NCI-H510A (cell line): ENCODE measurements at places on chromosomes 16 and 17.

GRCh38 chr17:52027081-52027480 lies 131.4 kb downstream of the CA10 start:
- no peak for DNase-seq

- DNase-seq = no peak
Observed at GRCh38 chr17:9676820-9677310, 31.5 kb downstream of the USP43 start.

- no peak for DNase-seq
Observed at GRCh38 chr17:16439811-16440351, 24.5 kb downstream of the TRPV2 start.

DNA sequence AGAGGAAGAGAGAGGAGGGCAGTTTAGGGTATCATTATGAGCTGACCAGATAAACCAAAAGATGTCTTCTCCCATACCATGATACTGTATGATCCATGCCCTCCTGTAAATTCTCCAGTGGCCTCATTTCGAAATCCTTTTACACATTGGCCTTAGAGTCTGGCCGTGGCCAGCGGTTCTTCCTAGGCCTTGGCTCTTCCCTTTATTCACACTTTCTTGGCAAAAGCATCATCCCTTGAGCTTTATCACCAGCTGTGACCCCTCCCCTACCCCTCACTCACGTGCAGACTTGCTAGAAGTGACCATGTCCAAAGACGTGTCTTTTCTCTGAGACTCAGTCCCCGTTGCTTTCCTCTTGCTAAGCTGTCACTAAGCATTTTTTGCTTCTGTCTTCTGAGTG lies 22.8 kb downstream of the KATNIP start:
- DNase-seq = no peak

DNA sequence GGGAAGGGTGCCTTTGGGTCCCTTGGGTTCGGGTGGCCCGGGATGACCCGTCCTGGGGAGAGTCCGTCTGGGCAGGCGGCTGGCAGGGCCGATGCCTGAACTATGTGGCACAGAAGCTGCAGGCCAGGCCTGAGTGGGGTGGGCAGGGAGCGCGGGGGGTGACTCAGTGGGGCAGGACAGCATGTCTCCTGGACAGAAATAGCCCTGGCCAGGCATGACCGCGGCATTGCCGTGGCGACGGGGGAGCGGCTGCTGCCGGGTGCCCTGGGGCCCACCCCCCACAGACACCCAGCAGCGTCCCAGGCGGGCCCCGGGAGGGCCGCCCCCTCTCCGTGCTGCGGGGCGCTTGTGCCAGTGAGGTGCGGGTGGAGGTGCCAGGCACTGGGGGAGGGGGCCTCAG lies 1.8 kb upstream of the C1QTNF8 start:
- DNase-seq = no peak

- no peak for DNase-seq
Observed at GRCh38 chr16:69680358-69680757, 46.0 kb downstream of the NQO1 start.

DNA sequence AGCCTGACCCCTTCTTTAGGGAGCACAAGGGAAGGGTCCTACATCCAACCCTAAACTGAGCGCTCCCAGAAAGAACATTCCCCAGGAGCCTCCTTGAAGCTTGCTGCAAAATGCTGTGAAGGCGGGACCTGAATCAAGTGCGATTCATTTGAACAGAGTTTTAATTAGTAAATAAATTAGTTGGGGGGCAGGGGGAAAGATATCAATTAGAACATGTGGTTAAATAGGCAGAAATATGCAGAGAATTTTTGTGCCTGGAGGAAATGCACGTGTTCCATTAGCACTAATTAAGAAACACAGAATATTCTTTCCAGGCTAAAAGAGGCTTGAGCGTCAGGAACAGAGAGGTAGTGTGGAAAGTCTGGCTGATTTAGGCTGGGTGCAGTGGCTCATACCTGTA lies 38.5 kb upstream of the SHISA9 start:
- no peak for DNase-seq

DNA sequence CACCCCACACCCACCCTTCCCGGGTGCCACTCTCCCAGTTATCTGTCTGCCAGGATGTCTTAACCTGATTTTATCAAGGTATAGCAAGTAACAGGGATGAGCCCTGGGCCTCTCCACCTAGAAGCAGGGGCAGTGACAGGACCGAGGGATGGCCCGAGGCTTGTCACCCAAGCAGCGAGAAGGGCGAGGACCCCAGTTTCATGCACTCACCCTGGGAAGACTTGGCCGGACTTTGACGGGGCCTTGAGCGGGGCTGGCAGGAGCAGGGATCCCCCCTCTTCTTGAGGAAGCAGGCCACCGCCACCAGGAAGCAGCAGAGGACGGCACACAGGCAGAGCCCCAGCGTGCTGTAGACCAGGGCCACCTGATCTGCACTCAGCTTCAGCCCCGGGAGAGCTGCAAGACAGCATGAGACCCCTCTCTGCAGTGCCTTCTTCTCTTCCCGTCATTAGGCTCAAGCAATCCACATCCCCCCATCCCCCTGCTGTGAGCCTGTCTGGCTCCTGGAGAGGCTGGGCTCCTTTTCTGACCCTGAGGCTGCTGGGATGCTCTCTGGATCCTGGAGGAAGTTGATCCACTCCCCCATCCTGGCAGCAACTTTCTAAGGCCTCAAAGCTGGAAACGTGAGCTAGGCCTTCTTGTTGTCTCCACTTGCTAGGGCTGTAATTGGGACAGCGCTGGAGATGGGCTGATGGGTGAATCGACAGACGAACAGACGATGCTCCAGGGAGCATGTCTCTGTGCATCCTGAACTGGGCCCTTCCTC lies 31.6 kb downstream of the TNFRSF13B start:
- DNase-seq = no peak

GRCh38 chr17:48522031-48522653 lies 8.7 kb downstream of the HOXB1 start:
- DNase-seq = peak; percentile 85

GRCh38 chr16:11429823-11430222 lies 84.6 kb downstream of the RMI2 start:
- DNase-seq = no peak

DNA sequence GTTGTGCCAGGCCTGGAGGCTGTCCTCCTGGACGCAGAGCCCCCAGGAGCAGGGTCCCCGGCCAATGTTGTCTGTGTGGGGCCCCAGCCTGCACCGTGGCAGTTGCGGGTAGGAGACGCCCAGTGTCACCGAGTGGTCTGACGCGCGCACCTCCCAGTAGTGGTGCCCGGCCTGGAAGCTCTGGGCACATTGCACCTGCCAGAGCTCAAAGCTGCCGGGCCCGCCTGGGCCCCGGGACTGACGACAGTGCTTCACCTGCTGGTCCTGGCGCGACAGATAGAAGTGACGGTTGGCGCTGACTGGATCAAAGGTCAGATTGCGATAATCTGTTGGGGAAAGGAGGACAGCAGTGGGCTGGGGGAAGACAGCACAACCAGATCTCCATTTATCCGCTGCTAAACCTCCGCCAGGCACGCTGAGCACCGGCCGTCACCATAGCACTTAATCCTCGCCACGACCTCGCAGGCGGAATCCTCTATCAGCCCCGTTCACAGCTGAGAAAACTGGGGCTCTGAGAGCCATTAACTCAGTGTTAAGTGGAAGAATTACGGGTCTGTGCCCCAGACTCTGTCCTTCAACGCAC lies 5.6 kb downstream of the TRIM65 start:
- no peak for DNase-seq

GRCh38 chr17:38598536-38598935 lies 7.2 kb downstream of the SRCIN1 start:
- DNase-seq = peak; percentile 93

- no peak for DNase-seq
Observed at GRCh38 chr16:3664187-3664896, 9.9 kb downstream of the DNASE1 start.

GRCh38 chr17:64063766-64064224 lies 43.4 kb upstream of the ICAM2 start:
- DNase-seq = peak; percentile 60

DNA sequence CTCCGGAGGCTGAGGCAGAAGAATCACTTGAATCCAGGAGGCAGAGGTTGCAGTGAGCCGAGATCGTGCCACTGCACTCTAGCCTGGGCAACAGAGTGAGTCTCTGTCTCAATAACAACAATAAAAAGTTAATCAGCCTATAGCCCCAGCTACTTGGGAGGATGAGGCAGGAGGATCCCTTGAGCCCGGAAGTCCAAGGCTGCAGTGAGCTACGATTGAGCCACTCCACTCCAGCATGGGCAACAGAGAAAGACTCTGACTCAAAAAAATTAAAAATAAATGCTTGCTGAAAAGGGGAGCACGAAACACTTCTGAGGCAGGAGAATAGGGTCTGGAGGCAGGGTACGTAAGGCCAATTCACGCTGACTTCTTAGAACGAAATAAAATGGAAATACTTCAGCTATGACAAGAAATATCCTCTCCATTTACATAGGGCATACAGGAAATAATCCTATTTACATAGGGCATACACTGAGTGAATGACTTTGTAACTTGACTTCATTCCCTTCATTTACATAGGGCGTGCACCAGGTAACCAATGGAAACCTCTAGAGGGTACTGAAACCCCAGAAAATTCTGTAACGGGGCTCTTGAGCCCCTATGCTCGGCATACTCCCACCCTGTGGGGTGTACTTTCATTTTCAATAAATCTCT lies 3.2 kb upstream of the PRPSAP1 start:
- DNase-seq = no peak

- peak; percentile 23 for DNase-seq
Observed at GRCh38 chr16:88602091-88602490, 31.9 kb downstream of the ZC3H18 start.

DNA sequence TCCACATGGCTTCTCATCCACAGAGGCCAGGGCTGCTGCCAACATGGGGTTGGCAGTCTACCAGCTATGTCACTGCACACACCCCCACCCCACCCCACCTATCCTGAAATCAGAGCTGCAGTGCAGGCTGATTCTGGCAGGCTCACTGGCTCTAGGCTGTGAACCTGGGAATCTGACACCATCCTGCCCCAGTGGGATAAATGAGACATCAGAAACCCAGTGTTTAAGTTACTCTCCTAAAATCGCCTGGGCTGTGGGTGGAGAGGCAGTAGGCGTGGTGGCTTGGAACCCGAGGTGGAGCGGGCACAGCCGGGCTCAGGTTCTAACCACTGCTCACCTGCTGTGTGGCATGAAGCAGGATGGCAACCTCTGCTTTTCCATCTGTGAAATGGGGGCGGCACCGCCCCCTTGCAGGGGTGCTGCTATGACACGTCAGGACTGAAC lies 5.6 kb downstream of the SLC38A8 start:
- DNase-seq = no peak

GRCh38 chr16:65062736-65063583 lies 58.9 kb downstream of the CDH11 start:
- DNase-seq = no peak

DNA sequence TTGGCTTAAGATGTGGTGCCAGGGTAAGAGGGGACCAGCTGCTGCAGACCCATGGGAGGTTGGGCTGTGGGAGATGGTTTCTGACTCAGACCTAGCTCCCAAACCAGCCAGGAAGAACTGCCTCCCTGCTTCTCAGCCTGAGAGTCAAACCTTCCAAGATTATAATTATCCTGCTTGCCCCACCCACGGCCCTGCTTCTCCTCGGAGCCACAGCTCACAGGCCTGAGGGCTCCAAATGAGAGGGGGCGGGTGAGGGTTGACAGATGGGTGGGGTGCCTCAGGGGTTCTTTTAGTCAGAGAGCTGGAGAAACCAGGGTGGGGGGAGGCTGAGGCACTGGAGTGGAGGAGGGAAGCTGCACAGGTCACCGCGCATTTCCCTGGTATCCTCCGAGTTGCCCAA lies 28.7 kb upstream of the GRIN2A start:
- DNase-seq = no peak

DNA sequence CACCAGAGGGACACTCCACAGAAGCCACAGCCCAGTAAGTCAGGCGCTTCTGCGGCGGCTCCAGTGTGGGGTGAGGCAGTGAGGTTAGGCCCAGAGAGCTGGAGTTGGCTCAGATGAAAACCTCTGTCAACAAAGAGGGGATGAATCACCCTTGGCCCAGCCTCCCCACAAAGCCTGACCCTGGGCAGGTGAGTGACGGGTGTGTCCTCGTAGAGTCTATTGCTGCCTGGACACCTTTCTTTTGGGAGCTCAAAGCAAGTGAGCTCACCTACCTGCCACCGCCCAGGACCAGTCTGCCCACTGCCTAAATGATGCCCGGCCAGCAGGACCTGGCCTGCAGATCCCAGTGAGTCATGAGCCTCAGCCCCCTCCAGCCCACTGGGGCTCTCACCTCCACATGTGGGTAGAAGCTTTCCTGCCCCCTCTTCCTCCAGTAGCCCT lies 24.9 kb upstream of the DBNDD1 start:
- no peak for DNase-seq

DNA sequence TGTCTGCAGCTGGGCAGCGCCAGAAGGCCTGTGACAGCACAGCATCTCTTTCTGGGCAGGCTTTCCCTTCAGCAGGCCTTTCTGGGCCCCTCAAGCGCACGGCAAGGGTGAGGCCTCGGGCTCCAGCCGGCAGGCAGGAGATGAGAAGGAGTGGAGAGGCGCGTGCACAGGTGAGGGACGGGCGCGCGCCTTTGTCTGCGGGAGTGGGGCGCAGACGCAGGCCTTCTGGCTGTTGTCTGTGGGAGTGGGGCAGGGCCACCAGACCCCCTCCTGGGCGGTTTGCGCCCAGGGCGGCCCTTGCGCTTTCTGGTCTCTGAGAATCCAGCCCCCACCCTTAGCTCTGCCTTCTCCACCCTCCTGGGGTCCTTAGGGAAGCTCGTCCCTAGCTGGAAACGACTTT lies 6.5 kb downstream of the ZNF205 start:
- no peak for DNase-seq

GRCh38 chr17:42275527-42276358 lies 448 bp downstream of the STAT5B start:
- DNase-seq = no peak

DNA sequence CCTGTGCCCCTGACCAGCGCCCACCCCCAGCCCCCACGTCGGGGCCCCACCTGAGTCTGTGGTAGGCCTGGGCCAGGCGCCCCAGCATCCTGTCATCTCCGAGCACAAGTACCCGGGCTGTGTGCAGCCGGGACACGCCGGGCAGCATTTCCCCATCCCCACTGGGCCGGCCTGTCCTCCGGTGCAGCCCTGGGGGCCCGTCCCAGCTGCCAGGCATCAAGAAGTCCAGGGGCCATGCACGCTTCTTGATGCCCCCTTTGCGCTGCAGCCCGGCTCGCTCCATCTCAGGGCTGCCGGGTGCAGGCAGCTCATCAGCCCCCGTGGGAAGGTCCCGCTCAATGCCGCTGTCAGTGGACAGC lies 29.3 kb upstream of the MFSD6L start:
- DNase-seq = no peak

GRCh38 chr17:82202981-82203380 lies 9.7 kb downstream of the CCDC57 start:
- no peak for DNase-seq

DNA sequence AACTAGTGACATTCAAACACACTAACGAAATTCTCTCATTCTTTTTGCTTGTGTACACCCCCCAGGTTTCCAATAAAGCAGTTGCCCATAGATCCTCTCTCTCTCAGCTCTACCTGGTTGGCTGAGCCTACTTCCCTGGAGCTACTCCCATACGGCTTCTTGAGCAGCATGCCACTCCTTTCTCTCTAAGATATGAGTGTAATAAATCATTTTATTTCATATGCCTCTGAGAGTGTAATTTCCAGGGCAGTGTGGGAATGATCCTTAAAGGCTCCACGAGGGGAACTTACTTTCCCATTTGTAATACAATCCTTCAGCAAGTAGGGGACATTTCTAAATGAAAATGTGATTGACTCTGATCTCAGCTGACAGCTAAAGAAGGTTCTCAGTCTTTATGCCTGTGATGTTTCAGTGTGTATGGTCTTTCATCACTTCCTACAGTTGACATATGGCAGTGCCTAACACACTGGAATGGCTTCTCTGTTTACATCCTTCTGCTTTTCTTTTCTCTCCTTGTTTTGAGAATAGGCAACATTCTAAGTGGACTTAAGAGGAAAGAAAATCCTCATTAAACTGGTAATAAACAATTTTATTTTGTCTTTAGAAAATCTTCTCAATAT lies 1194.3 kb upstream of the CDH8 start:
- no peak for DNase-seq
